Right cardiac atrium (tissue), 5 donors: ENCODE measurements at places on chromosomes 12 and 14. TPM values are rescaled to one million over a fixed set of nuclear protein-coding genes. Genes with fewer than 3 reads are reported as not detected.
A peak's percentile ranks its signal among the peaks of the same experiment; 100 is the strongest.

DNA sequence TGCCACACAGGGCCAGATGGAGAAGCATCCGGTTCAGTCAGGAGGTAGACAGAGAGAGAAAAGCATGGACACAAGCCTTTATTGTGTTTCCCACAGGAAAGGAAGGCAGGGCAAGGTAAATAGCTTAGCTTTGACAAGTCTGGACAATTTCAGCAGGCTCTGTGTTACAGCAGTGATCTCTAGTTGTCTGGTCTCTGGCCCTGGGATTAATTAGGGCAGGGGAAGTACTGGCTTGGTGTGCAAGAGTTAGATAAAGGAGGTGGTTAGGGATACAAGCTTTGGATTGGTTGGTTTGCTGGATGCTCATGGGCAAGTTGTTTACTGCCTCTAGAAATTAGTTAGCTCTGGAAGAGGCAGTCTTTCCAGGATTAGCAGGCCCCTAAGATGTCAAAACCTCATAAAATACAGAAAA, 15.1 kb upstream of the NGDN start:
- no peak for DNase-seq

- no peak for DNase-seq
Measured at GRCh38 chr12:120943482-120943881, 34.9 kb upstream of the HNF1A start.

The TSPAN19 gene
- total RNA-seq: not detected

The TBX3 gene
- 19.0 TPM for total RNA-seq

DNA sequence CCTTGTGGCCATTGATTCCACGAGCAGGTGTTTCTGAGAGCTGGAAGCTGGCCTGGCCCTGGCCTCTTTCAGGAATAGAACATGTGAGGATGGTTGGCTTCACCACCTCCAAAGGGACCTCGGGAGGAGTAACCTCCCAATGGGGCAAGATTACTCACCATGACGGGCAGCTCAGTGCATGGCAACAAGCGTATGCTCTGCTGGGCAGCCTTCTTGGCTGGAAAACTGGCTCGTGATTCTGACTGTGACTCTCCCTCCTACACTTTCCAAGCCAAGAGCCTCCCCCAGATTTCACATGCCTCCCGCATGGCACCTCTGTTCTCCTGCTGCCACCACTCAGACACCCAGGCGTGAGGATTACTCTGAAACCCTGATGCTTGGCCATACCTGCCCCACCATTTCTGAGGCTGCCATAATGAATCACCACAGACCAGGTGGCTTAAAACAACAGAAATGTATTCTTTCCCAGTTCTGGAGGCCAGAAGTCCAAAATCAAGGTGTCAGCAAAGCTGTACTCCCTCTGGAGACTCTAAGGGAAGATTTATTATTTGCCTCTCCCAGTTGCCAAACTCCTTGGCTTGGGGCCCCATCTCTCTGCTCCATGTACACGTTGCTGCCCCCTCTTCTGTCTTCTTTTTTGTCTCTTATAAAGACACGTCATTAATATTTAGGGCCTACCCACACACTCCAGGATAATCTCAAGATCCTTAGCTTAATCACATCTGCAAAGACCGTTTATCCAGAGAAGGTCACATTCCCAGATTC, 215.9 kb downstream of the CHST11 start:
- DNase-seq: peak; percentile 47

GRCh38 chr12:61780435-61780834, 479.8 kb upstream of the USP15 start:
- no peak for DNase-seq

GRCh38 chr12:45432710-45433109, 216.8 kb downstream of the ANO6 start:
- DNase-seq: no peak

The KRT77 gene
- total RNA-seq: not detected

- no peak for DNase-seq
Measured at GRCh38 chr12:18703321-18703720, 34.5 kb downstream of the PLCZ1 start.

GRCh38 chr12:45468751-45469615, 253.1 kb downstream of the ANO6 start:
- DNase-seq: no peak

GRCh38 chr12:62658910-62659309, 192.3 kb downstream of the MON2 start:
- no peak for DNase-seq

DNA sequence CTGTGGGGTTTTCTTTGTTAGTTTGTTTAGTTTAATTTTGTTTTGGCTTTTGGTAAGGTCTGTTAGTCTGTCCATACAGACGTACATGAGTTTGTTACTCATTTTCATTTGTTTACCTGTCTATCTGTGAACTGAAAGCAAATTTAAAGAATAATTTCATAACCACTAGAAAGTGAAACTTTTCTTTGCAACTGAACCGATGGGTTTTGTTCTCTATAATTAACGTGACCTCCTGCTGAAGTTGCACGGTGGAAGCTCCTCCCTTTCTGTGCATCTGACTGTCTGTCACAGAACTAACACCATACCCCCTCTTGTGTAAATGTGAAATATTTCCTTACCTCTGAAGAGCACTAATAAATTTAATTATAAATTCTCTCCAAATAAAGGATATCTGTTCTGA, 595.5 kb downstream of the GALC start:
- no peak for DNase-seq

DNA sequence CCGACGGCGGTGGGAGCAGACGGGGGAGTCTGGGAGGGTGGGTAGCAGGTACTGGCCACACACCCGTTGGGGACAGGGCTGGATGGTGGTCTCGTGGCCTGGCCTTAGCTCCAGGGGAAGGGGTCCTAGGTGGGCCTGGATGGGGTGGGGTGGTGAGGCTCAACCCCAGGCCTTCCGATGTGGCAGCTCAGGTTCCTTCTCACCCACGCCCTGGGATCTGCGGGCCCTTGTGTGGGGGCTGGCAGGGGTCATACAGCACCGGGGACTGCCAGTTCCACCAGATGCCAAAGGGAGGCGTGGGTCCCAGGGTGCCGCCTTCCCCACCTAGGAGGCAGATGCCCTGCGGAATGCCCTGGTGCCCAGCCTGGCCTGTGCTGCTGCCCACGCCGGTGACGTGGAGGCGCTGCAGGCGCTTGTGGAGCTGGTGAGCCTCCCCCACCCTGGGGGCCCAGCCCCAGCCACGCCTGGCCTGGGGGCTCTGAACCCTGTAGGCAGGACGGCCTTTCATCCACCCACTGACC, 21.0 kb downstream of the ASPG start:
- DNase-seq: peak; percentile 37

The PLCZ1 gene
- total RNA-seq: 0.47 TPM

- no peak for DNase-seq
Measured at GRCh38 chr14:102451064-102451352, 58.6 kb downstream of the ANKRD9 start.

DNA sequence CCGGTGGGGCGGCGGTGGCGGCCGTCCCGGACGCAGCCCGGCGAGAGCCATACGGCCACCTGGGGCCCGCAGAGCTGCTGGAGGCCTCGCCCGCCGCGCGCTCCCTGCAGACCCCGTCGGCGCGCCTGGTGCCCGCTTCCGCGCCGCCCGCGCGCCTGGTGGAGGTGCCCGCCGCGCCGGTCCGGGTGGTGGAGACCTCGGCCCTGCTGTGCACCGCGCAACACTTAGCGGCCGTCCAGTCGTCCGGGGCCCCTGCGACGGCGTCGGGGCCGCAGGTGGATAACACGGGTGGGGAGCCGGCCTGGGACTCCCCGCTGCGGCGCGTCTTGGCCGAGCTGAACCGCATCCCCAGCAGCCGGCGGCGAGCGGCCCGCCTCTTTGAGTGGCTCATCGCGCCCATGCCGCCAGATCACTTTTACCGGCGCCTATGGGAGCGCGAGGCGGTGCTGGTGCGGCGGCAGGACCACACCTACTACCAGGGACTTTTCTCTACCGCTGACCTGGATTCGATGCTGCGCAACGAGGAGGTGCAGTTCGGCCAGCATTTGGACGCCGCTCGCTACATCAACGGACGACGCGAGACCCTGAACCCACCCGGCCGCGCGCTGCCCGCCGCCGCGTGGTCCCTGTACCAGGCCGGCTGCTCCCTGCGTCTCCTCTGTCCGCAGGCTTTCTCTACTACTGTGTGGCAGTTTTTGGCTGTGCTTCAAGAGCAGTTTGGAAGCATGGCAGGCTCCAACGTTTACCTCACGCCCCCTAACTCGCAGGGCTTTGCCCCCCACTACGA, 716 bp downstream of the RIOX1 start:
- peak; percentile 81 for DNase-seq

- peak; percentile 73 for DNase-seq
Measured at GRCh38 chr12:75964150-75964549, 67.4 kb downstream of the PHLDA1 start.

DNA sequence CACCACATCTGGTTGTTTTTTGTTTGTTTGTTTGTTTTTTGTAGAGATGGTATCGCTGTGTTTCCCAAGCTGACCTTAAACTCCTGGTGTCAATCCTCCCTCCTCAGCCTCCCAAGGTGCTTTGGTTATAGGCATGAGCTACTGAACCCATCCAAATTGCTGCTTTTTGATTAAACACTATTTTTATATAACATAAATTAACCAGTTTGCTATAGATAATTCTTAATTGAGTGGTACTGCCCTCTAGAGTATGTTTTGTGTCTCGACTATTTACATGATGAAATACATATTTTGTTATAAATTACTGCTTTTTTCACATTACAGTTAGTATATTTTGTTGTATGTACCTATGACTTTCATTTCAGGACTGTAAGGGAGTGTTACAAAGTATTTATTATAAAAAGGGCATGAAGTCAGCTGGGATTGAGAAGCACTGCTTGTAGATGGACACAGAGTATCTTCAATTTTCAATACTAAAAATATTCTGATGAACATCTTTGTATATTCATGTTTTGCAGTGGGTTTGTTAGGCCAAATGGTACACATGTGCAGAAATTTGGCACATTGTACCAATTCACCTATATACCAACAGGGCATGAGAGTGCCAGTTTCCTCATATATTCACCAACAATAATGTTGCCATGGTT, 14.9 kb upstream of the SCAF11 start:
- DNase-seq: no peak

GRCh38 chr14:51039252-51039651, 55.7 kb downstream of the TRIM9 start:
- no peak for DNase-seq

GRCh38 chr14:93132472-93133065, 16.8 kb upstream of the ITPK1 start:
- no peak for DNase-seq

The TGM1 gene
- 0.36 TPM for total RNA-seq

DNA sequence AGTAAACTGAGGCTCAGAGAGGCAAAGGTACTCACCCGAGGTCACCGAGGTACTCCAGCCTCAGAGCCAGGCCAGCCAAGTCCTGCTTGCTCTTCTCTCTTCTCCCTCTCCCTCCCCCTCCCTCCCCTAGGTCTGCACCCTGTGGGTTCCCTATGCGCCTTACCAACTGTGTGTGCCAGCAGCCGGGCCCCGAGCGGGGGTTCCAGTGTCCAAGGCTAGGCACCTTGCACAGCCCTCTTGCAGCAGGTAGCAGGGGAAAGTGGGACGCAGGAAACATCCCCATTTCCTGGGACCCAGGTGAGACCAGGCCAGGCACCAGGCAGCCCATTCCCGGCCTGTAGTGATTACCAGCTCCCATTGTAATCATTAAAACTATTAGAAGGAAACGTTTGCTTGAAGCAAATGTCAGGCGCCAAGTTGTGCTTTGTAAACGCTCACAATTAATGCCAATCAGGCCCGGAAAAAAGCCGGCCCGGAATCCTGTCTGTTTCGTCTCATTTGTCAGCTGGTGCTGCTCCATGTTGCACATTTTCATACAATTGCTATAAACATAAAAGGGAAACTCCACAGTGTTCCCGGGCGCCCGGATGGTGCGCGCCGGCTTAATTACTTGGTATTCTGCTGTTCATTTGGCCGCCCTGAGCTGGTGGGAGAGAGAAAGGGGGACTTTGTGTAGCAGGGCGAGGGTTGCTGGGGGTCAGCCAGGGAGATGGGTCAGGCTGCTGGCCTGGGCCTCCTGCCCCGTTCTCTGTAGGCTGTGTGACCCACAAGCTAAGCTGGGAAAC, 11.9 kb downstream of the FAM222A start:
- peak; percentile 50 for DNase-seq

The FAM216A gene
- 7.4 TPM for total RNA-seq
